ENCODE measurements at places on chromosomes 16 and 17.

DNA sequence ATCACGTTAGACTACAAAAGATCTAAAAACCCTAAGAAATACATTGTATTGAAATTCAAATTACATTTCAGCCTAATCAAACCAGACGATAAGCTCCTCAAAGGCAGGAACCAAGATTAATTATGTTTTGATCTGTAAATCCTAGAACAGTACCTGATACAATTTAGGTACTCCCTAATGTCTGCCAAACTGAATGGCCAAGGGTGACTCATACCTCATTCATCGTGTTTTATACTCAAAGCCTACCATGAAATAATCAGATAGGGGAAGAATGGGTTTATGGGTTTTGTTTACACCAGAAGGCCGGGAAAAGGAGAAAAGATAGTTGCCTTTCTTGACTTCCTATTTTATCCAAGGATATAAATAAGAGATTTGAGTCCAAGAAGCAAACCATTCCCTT, 19.3 kb downstream of the MMD start:
- no peak for DNase-seq

DNA sequence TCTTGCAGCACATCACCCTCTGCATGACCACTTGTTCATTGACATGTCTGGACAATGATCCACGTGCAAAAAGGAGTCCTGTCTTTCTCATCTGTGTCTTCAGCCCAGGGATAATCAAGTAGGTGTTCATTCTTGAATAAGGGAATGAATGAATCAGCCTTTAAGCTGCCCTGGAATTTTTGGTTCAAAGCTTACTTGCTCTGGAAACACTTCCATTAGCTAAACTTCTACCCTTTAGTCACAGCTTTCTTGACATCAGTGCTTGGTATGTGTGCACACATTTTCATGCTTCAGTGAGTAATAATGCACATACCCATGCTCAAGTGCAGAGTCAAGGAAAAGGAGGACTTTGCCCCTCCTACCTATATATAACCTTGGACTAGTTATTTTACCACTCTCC, 103.0 kb upstream of the CDH13 start:
- no peak for DNase-seq

- no peak for DNase-seq
Observed at GRCh38 chr16:73095885-73096421, 48.0 kb upstream of the ZFHX3 start.

GRCh38 chr17:72125742-72126141, 4.9 kb downstream of the SOX9 start:
- DNase-seq: no peak

DNA sequence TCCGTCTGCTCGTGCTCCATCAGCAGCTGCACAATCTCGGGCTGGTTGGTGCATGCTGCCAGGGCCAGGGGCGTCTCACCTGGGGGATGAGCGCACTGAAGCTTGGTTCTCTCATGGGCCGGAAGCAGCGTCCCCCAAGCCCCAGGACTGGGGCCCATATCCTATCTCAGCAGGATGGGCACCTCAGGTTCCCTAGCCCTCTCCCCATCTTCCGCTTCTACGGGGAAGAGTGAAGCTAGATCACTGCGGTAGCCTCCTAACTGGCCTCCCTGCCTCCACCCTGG, 24.8 kb downstream of the TRPV3 start:
- no peak for DNase-seq

DNA sequence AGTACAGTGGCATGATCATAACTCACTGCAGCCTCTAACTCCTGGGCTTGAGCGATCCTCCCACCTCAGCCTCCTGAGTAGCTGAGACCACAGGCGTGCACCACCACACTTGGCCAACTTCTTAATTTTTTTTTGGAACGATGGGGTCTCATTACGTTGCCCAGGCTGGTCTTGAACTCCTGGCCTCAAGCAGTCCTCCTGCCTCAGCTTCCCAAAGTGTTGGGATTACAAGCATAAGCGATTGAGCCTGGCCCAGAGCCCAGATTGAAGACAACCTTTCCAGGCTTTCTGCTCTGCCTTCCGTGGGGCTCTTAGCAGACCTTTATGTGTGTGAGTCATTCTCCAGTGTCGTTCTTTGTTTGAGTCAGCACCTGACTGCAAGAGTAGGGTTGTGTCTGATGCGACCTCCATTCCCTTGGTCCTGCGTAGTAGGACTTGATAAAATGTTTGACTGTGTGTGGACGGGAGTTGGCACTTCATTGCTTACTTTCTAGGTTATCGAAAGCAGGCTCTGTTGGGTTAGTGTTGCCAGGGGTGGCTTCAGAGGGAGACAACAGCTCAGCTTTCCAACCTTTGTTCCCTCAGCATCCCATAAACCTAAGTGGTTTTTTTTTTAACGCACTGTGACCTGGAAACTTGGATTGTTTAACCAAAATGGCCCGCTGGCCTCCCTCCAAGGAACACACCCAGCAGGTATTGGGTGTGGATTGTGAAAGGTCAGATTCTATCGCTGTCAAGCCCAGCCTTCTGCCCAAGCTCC, 26.4 kb downstream of the EEF2K start:
- no peak for DNase-seq

GRCh38 chr16:67236563-67237395, 9.8 kb downstream of the TMEM208 start:
- DNase-seq: peak; percentile 73

DNA sequence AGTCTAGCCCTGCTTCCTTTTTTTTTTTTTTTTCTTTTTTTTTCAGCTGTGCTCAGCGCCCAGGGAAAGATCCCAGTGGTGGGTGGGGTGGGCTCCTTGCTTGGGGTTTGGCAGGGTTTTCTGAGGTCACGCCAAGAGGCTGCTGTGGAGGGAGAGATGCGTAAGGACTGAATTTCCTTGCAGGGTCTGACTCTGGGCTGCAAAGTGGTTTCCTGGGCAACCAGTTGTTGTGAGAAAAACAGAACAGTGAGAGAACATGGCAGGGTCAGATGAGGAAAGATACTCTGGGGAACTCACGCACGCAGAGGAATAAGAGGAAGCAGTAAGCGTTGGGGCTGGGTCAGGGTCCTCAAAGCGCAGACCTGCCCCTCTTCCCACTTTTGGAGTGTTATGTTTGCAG, 119.5 kb downstream of the IRF8 start:
- peak; percentile 43 for DNase-seq

GRCh38 chr16:53561101-53561888, 58.3 kb upstream of the AKTIP start:
- DNase-seq: no peak

DNA sequence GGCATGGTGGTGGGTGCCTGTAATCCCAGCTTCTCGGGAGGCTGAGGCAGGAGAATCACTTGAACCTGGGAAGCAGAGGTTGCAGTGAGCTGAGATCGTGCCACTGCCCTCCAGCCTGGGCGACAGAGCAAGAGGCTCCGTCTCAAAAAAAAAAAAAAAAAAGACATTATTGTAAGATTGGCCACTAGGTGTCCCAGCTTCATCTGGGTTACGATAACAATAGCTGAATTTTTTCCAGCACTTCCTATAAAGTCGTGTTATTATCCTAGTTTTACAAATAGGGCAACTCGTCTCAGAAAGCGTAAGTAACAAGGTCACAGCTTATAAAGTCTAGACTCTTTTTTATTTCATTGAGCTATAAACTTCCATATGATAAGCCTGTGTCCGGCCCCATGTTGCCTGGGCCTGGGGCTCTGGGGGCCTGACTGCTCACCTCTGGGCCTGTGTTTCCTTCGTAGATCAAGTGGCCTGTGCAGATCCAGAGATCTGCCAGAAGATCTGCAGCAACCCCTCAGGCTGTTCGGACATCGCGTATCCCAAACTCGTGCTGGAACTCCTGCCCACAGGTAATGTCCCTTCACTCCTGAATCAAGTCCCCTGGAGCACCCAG, 60.5 kb downstream of the SLC5A11 start:
- no peak for DNase-seq

GRCh38 chr16:48564544-48565444, 45.2 kb downstream of the N4BP1 start:
- DNase-seq: no peak

DNA sequence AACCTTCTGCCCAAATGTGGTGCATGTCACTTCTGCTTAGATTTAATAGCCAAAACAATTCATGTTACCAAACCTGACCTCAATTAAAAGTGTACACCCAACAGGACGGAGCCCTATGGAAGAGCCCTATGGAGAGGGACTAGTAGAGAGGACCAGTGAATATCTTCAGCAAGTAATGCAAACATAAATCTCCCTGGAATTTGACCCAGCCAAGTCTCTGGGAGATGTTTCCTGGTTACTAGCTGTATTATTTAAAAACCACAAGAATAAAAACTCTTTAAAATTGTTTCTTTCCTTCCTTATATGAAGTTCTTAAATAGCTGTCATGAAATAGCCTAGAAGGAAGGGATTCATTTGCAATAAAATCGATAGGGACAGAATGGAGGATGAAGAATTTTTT, 255.8 kb downstream of the CDH11 start:
- no peak for DNase-seq

GRCh38 chr17:26773189-26774188, 520.4 kb upstream of the WSB1 start:
- no peak for DNase-seq

GRCh38 chr16:82658796-82659195, 32.0 kb downstream of the CDH13 start:
- no peak for DNase-seq

DNA sequence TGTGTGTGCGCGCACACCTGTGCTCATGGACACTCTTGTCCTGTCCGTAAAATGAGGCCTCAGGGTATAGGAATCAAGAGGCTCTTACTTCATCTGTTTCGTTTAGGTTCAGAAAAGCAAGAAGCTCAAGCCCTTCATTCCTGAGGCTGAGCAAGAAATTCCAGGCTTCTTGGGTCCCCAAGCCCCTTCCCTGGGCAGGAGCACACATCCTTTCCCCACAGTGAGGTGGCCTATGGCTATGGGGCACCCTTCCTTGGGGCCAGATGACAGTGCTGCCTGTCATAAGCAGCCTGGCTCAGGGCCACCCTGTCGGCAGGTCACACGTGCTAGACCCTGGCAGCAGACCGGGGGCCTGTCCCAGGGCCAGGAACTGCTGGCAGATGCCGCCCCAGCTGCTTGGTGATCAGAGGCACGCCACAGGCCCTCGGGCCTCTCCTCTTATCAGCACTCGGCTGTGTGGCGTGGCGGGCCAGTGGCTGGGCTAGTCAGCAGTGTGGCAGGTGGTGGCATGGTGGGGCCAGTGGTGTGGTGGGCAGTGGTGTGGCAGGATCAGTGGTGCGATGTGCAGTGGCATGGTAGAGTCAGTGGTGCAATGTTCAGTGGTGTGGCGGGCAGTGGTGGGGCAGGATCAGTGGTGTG, 50.2 kb downstream of the NKD1 start:
- DNase-seq: peak; percentile 73

DNA sequence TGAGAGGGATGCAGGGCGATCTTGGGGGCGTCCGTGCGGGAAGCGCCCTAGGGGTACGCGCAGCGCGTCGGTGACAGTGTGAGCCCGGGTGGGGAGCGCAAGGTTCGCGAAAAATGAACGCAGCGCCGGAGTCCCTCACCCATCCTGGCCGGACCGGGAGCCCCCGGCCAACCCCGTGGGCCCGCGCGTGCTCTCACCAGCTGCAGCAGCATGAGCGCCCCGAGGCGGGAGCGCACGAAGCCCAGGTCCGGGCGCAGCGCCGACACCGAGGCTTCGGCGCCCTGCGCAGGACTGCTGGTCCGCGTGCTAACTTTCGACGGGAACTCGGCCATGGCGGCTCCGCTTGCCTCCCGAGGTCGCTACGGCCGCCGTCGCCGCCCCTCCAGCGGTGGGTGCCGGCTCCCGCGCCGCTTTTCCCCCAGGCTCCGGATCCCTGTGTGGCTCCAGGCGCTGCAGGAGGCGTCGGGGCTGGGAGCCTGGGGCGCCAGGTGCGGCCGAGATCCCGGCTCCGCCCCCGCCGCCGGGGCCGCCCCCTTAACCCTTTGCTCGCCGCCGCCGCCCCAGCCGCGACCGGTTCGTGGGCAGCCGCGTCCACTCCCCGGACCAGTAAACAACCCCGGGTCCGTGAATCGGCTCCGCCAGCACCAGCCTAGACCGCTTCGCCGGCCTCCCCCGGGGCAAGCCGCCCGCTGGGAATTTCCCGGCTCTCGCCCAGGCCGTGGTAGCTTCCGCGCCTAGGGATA, at the start of gene PLLP:
Gene PLLP (minus strand): TSS at position 464 of the 743 bp plus-strand sequence. CDS start 132 bp downstream, at position 332.
- DNase-seq: no peak

GRCh38 chr16:55678161-55678821, 22.5 kb downstream of the SLC6A2 start:
- DNase-seq: no peak

DNA sequence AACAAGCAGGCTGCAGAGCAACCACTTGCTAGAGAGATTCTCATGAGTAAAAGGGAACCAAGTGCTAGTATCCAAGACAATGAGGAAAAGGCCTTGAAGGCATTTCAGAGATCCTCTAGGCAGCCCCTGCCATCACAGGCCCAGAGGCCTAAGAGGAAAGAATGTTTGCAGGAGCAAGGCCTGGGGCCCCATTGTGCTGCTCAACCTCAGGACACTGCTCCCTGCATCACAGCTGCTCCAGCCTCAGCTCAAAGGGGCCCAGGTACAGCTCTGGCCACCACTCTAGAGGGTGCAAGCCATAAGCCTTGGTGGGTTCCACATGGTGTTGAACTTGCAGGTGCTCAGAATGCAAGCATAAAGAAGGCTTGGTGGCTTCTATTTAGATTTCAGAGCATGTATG, 243.0 kb upstream of the RPL38 start:
- DNase-seq: no peak

GRCh38 chr16:59543641-59544040, 809.5 kb upstream of the GOT2 start:
- no peak for DNase-seq

GRCh38 chr17:6489016-6489550, 44.8 kb downstream of the PIMREG start:
- DNase-seq: no peak

- DNase-seq: no peak
Observed at GRCh38 chr17:69141431-69142174, at the start of gene ABCA6. Gene ABCA6 (minus strand): TSS chr17:69141895. CDS start chr17:69140703, 1,192 bp downstream.

DNA sequence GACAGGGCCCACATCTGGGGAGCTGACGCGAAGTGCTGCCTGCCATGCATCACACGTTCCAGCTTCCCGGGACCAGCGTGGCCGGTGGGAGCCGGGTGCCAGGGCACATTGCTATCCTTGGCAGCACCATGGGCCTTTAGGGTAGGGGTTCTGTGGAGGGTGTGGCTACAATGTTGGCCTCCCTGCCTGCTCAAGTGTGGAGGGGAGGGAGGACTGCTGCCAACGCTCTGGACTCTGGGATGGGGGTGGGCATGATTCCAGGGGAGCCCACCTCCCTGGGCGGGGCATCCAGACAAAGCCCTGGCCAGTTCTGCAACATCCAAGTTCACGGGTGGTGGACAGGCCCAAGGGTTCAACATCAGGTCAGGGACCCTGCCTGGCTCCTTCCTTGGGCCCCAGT, 13.9 kb downstream of the GRB7 start:
- no peak for DNase-seq

Data from psoas muscle (tissue), 8 donors.